NCI-H82 (cell line): ENCODE measurements at places on chromosomes 7 and 10.
A peak's percentile ranks its signal among the peaks of the same experiment; 100 is the strongest.

- peak; percentile 9 for DNase-seq
Observed at GRCh38 chr10:126798649-126799048, 106.6 kb upstream of the DOCK1 start.

DNA sequence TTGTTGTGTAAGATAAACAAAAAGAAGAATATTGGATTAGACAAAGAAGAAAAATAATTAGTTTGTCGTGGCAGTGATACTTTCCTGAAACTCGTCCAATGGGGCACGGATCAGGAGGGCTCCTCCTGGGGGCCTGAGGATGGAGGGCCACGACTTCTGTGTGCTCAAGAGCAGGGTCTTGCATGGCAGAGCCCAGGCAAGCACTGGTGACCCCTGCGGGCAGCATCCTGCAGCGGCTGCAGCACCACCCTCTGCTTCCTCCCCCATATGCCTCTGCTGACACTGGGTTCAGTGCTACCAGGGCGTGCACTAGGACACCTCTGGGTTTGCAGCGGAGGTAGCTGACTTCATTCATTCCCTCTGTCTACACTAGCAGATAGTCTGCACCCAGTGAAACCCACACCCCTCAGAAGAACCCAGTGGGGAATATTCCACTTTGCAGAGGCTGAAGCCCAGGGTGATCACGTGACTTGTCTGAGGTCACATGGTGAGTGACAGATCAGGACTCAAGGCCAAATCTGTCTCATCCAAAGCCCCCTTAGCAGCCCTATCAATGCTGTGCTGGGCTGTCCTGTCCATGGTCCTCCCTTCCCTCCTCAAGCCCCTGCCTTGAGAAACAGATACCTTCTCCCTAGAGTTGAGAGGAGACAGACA is 375.5 kb downstream of the TCERG1L start:
- DNase-seq: no peak

GRCh38 chr7:131327049-131327625 is 539 bp upstream of the MKLN1 start:
- peak; percentile 77 for DNase-seq

- peak; percentile 67 for DNase-seq
Observed at GRCh38 chr10:90857635-90858460, at the start of gene HTR7. Gene HTR7, minus strand, starts transcription at chr10:90858039. Its CDS starts 368 bp downstream, at chr10:90857671.

- no peak for DNase-seq
Observed at GRCh38 chr7:85573844-85574243, 387.0 kb upstream of the SEMA3D start.

GRCh38 chr7:49852619-49853462 is 79.4 kb downstream of the VWC2 start:
- DNase-seq: peak; percentile 93

- DNase-seq: no peak
Observed at GRCh38 chr10:88091490-88092061, 228.2 kb downstream of the PTEN start.

- DNase-seq: no peak
Observed at GRCh38 chr10:104084482-104085142, 1.1 kb downstream of the COL17A1 start.
